Mononuclear cell (primary cell): ENCODE measurements at places on chromosomes 12 and 14. TPM values are rescaled to one million over a fixed set of nuclear protein-coding genes. Genes with fewer than 3 reads are reported as not detected.

SPX gene
- 11.2 TPM for total RNA-seq

CLEC4C gene
- total RNA-seq: 3.0 TPM

AMDHD1 gene
- total RNA-seq: 0.63 TPM

MANSC1 gene
- total RNA-seq: 0.31 TPM

SLC2A14 gene
- 0.21 TPM for total RNA-seq

KSR2 gene
- total RNA-seq: 0.10 TPM
